ENCODE measurements at places on chromosomes 4 and X. TPM values are rescaled to one million over a fixed set of nuclear protein-coding genes. Genes with fewer than 3 reads are reported as not detected.

The ENPEP gene
- 0.64 TPM for total RNA-seq

The SOX3 gene
- total RNA-seq: not detected

The TXK gene
- not detected for total RNA-seq

The GPR34 gene
- not detected for total RNA-seq

All from epithelial cell of alveolus of lung (primary cell).